ENCODE measurements at places on chromosomes 16 and 17.

DNA sequence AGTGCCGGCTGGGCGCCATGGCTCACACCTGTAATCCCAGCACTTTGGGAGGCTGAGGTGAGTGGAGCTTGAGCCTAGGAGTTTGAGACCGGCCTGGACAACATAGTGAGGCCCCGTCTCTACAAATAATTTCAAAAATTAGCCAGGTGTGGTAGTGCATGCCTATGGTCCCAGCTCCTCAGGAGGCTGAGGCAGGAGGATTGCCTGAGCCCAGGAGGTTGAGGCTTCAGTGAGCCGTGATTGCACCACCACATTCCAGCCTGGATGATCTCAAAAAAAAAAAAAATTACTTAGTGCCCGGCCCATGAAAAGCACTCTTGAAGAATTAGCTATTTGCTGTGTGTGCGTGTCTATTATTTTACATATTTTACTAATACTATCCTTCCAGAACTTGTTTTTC, 9.6 kb downstream of the GPRC5C start:
- DNase-seq: no peak

GRCh38 chr17:70059071-70059470, 16.0 kb upstream of the KCNJ16 start:
- DNase-seq: no peak

DNA sequence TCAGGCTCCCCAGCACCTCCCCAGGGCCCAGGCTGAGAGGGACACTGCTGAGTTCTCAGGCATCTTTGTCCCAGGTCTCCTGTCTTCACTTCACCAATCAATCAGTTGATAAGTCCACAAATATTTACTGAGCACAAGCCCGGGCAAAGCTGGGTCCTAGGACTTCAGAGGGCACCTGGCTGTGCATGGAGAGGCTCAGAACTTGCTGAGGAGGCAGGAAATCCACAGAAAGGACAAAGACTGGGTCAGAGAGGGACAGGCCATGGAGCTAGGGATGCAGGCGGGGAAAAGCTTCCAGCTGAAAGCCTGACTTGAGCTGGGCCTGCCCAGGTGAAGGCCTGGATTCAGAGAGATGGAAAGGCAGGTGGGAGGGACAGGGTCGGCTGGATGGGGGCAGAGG, 33.2 kb upstream of the C1QL1 start:
- no peak for DNase-seq

DNA sequence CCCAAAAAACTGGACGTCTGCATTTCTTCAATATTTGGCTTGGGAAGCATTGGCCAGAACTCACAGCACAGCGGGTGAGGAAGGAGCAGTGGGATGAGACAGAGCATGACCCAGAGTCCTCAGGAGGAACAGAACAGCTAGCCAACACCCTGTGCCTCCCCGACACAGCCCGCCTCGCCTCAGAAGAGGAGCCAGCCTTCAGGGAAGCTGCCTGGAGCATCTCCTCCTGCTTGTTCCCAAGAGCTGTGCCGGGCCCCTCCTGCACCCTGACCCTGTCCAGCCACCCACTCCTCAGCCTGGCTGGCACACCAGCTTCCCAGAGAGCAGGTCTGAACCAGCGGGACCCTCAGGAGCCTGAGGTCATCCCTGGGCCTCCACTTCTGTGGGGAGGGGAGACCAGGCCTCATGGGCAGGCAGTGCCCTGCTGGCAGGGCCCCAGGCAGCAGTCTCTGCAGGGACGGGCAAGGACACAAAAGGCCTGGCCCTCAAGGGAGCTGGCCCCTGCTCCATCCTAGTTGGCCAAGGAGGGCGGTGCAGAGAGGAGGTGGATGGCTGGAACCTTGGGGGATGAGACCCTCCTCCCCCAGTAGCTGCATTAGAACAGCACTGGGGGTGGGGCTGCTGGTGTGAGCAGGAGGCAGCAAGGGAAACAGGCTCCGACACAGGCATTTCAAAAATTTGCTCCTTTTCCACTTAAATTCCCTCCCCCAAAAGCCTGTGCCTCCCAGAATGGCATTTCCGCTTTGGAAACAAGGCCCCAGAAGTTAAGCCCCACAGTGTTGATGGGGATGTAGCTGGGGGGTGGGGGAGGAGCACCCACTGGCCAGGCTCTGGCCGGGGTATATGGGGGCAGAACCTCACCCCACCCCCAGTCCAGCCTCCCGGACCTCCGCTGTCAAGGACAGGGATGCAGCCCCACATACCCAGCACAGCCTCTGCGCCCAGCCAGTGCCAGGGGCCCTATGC, 1.8 kb upstream of the BCAR1 start:
- no peak for DNase-seq

GRCh38 chr17:31467502-31468256, 76.2 kb downstream of the RAB11FIP4 start:
- DNase-seq: no peak

GRCh38 chr16:22813223-22813947, 577 bp upstream of the HS3ST2 start:
- no peak for DNase-seq

DNA sequence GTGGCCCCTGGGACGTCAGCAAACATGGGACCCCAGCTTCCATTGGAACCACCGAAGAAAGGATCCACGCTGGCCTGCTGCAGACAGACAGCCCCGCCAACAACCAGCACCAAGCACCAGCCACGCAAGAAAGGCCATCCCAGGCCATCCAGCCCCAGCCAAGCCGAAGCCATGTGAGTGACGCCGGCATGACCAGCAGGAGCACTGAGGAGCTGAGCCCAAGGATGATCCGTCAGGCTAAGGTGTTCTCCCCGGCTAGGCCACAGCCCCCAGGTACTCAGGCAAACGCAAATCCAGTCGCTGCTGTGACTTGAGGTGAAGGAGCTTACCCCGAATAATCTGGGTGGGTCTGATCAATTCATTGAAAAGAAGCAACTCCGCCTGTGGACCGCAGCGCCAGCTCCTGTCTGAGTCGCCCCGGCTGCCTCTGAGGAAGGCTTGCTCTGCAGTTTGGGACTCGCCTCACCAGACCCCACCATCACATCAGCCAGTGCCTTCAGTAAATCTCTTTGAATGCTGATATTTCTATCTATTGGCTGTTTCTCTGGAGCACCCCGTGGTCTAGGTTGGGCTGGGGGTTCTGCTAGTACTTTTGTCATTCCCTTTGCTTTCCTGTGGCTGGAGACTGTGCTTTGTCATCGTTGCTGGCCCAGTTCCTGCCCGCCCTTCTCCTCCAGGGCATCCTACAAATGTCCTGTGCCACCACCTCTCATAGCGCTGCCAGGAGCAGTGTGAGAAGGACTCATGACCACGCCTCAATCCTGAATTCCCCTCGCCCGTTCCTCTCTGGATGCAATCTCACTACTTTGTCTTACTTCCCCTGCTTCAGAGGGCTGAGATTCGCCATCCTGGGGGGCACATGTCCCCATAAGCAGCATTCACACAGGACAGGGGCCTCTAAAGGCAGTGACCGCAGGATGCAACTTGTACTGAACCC, 8.1 kb upstream of the CBX2 start:
- DNase-seq: no peak
